Stimulated activated naive B cell treated with anti-CD40 and anti-IgM and Interleukin-4, amounts not matched to agents 10 μg/mL and 1 μg/mL and 100 μg/mL, for 72 hours (primary cell): ENCODE measurements at places on chromosomes 12 and 14.

DNA sequence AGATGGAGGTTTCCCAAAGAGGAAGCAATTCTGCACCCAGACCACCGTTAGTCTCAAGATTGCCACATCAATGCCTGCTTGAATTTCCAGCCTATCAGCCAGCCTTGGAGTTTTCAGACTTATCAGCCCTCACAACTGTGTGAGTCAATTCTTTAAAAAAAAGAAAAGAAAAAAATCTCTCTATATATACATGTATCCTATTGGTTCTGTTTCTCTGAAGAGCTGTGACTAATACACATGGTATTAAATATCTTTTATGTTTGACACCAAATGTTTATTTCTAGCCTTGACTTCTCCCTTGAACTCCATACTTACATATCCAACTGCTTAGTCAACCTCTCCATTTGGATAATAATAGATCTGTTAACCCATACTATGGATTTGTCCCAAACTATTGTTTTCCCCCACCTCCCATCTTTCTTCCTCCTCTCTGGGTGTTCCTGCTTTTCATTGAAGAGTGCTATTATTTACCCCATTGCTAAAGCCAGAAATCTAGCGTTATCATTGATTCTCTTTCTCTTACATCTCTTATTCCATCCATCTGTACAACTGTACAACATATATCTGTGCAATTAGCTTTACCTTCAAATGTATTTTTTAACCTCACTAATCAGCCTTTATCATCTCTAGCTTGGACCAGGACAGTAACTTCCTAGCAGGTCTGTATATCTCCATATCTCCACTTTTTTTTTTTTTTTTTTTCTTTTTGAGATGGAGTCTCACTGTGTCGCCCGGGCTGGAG, 22.7 kb upstream of the EID3 start:
- H3K36me3 ChIP-seq: no peaks in the 10 kb centered on the region
- H3K27me3 ChIP-seq: peaks cover 12% of the 10 kb centered on the region
- H3K4me1 ChIP-seq: peaks cover 12% of the 10 kb centered on the region
- H3K4me3 ChIP-seq: no peak overlapping the region
- H3K27ac ChIP-seq: no peak overlapping the region
- no peak for DNase-seq

- H3K4me3 ChIP-seq: no peak overlapping the region
- H3K36me3 ChIP-seq: no peaks in the 10 kb centered on the region
- DNase-seq: no peak
- no peaks in the 10 kb centered on the region for H3K27me3 ChIP-seq
- H3K27ac ChIP-seq: no peak overlapping the region
Measured at GRCh38 chr12:100956311-100956852, 161.8 kb downstream of the ANO4 start.

DNA sequence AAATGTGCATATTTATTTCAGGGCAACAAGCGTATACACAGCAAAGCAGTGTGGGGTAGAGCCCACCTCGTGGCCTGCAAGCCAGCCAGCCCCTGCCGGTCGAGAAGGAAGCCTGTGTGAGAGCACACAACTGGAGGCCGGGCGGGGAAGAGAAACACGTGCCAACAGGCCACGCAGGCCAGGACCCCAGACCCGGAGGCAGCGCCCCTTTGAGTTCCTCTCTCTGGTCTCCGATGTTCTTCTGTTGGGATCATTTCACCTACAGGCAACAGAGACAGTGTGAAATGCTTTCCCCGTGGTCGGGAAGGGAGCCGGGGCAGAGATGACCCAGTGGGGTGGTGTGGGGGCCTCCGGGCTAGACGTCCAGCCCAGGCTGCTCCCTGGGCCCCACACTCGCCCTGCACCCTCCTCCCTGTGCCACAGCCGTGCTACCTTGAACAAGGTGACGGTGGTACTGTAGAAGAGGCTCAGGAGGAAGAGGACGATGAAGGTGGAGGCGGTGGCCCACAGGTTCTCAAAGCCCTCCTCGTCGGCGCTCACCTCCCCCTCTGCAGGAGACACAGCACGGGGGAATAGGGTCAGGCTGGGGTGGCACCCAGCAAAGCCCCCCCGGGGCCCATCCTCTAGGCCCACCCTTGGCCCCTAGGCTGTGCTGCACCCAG, 325.5 kb downstream of the TMEM121 start:
- H3K27me3 ChIP-seq: peaks cover 7% of the 10 kb centered on the region
- peaks cover 92% of the 10 kb centered on the region for H3K4me1 ChIP-seq
- H3K36me3 ChIP-seq: peaks cover 73% of the 10 kb centered on the region
- H3K27ac ChIP-seq: peak overlapping the region; percentile 100

- H3K27ac ChIP-seq: peak overlapping the region; percentile 60
- H3K36me3 ChIP-seq: no peaks in the 10 kb centered on the region
- peak overlapping the region; percentile 42 for H3K4me3 ChIP-seq
- peak; percentile 31 for DNase-seq
- peaks cover 24% of the 10 kb centered on the region for H3K4me1 ChIP-seq
- no peaks in the 10 kb centered on the region for H3K27me3 ChIP-seq
Measured at GRCh38 chr12:68240975-68241374, 12.4 kb downstream of the IL22 start.

GRCh38 chr12:22374508-22374907, 40.0 kb upstream of the ST8SIA1 start:
- H3K4me3 ChIP-seq: no peak overlapping the region
- no peaks in the 10 kb centered on the region for H3K36me3 ChIP-seq
- no peak overlapping the region for H3K27ac ChIP-seq
- no peak for DNase-seq
- no peaks in the 10 kb centered on the region for H3K27me3 ChIP-seq

DNA sequence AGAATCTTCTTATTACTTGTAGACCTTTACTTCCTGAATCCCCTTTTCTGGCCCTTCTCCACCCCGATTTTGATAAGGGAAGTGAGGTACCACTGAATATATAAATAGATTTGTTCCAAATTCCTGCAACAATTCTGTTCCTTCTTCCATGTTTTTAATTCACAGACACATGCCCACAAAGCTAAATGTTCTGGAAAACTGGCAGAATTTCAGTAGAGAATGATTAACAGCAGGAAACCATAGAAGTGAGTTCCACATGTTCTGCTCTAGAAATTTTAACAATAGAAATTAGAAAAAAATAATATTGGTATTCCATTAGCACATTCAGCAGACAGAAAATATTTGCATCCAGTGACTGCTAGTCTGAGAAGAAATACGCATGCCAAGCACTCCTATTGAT, 139.6 kb downstream of the SLC2A13 start:
- no peaks in the 10 kb centered on the region for H3K4me1 ChIP-seq
- H3K4me3 ChIP-seq: no peak overlapping the region
- DNase-seq: no peak
- H3K27ac ChIP-seq: no peak overlapping the region
- no peaks in the 10 kb centered on the region for H3K27me3 ChIP-seq
- H3K36me3 ChIP-seq: peaks cover 5% of the 10 kb centered on the region

DNA sequence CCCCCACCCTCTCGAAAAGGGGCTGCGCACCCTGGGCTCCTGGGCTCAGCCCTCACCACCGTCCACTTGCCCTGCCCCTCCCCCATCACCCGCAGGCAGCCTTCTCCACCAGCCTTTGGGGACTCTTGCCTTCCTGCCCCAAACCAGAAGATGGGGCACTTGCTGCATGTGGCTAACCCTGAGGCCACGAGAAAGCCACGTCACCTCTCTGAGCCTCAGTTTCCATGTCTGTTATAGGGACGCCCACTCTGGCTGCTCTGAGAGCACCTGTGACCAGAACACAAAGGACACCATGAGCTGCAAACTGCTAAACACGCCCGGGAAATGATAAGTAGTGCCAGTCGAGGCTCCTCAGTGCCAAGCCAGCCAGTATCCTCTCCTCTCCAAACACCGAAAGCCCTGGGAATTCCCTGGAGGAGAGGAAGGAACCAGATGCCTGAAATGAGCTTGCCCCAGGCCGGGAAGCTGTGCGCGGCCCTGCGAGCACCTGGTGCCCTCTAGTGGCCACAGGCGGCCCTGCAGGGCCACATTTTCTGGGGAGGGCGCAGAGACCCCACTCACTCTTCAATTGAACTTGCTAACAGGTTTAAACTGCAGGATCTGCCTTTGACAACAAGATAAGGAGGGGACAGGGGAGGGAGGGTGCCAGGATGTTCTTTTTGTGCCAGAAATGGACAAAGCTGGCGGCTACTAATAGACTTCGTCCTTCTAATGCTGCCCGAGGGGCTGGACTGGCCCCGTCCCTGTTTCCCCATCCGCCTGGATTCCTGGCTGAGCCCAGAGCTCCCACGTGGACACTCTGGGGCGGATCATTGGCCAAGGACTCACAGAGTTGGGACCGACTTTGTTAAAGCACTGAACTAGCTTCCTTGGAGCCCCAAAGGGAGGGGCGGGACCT, 10.2 kb upstream of the SERPINA9 start:
- peaks cover 34% of the 10 kb centered on the region for H3K27me3 ChIP-seq
- no peak overlapping the region for H3K27ac ChIP-seq
- no peaks in the 10 kb centered on the region for H3K36me3 ChIP-seq
- peaks cover 5% of the 10 kb centered on the region for H3K4me1 ChIP-seq
- peak; percentile 23 for DNase-seq
- no peak overlapping the region for H3K4me3 ChIP-seq

DNA sequence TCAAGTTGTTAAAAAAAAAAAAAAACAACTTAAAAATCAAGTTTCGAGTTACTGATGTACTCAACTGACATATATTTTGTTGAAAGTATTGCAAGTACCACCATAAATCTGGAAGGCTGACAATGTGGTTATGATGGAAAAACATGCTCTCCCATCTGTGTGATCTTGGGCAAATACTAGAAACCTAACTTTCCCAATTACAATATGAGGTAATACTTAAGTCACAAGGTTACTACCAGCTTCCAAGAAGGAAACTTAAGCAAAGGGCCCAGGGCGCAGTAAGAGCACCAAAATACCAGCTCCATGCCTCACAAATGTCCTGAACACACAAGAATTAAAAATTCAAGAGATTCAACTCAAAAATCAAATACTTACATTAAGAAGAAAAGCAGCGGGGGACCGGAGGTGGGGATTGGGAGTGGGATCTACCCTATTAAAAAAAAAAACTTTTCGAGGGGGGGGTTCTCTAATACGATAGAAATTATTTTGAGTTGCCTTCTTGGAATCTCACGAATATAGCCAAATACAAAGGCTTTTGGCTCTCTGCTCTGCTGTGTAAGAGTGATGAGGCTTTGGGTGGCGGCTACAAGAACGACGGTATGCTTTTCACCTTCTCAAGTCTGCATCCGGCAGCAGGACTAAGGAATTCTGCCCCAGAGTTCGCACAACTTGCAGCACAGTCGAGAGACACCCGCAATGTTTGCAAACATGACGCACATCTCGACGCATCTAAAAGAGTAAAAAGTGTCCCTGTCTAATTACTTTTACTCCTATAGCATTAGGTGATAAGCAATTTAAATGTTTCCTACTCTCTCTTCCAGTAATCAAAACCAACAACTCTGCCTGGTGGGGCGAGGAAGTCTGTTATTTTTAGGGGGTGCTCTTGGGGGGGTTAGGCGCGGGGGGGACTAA, 1.1 kb downstream of the SAV1 start:
- H3K4me1 ChIP-seq: peaks cover 18% of the 10 kb centered on the region
- no peak overlapping the region for H3K4me3 ChIP-seq
- H3K27ac ChIP-seq: no peak overlapping the region
- DNase-seq: no peak
- peaks cover 15% of the 10 kb centered on the region for H3K36me3 ChIP-seq

GRCh38 chr12:85394065-85394464, 114.0 kb downstream of the ALX1 start:
- H3K4me3 ChIP-seq: no peak overlapping the region
- no peak for DNase-seq
- H3K27ac ChIP-seq: no peak overlapping the region
- H3K27me3 ChIP-seq: no peaks in the 10 kb centered on the region

GRCh38 chr14:100662879-100663760, 63.6 kb upstream of the DLK1 start:
- peak; percentile 37 for DNase-seq
- H3K4me3 ChIP-seq: no peak overlapping the region
- H3K36me3 ChIP-seq: no peaks in the 10 kb centered on the region
- H3K27me3 ChIP-seq: peaks cover 41% of the 10 kb centered on the region
- H3K27ac ChIP-seq: no peak overlapping the region
- H3K4me1 ChIP-seq: peaks cover 5% of the 10 kb centered on the region

DNA sequence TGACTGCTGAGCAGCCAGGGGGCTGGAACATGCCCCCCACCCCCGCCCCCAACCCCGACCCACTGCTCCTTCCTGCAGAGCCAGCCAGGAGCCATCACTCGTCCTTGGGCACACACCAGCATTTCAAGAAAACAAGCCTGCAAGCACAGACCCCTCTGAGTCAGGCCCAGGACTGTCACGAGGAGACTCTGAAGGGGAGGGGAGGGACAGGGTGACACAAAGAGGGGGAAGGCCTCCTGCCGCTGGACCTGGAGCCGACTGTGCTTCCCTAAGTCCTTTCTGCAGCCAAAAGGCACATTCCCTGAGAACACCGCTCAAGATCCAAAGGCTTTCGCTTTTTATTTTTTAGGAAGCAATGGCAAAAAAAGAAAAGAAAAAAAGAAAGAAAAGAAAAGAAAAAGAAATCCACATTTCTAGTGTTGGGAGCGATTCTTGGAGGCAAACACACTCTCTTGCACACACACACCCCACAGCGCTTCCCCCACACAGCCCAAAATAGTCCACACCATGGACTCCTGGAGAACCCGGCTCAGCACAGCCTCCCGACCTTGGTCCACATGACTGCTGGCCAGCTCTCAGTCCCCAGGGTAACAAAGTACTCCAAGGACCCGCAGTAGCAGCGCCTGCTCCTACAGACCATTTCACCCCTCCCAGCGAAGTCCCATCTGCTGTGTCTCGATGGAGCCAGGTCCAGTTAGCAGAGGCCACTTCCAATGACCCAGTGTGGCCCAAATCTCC, 101.7 kb downstream of the DPF3 start:
- H3K4me3 ChIP-seq: no peak overlapping the region
- no peaks in the 10 kb centered on the region for H3K27me3 ChIP-seq
- H3K4me1 ChIP-seq: peaks cover 61% of the 10 kb centered on the region
- no peaks in the 10 kb centered on the region for H3K36me3 ChIP-seq

- peaks cover 70% of the 10 kb centered on the region for H3K36me3 ChIP-seq
- H3K27me3 ChIP-seq: peaks cover 7% of the 10 kb centered on the region
- H3K27ac ChIP-seq: peak within 1 kb of the TSS; percentile 100
- peak within 1 kb of the TSS; percentile 96 for H3K4me3 ChIP-seq
- peaks cover 86% of the 10 kb centered on the region for H3K4me1 ChIP-seq
- DNase-seq: peak; percentile 94
Measured at GRCh38 chr14:68792979-68793733, at the start of gene ZFP36L1. ZFP36L1 (minus strand) TSS chr14:68793067; CDS start chr14:68792938, 129 bp downstream.

- DNase-seq: no peak
- H3K36me3 ChIP-seq: peaks cover 6% of the 10 kb centered on the region
- H3K27me3 ChIP-seq: peaks cover 32% of the 10 kb centered on the region
- peaks cover 9% of the 10 kb centered on the region for H3K4me1 ChIP-seq
Measured at GRCh38 chr14:29926228-29926627, 1.4 kb downstream of the PRKD1 start.

DNA sequence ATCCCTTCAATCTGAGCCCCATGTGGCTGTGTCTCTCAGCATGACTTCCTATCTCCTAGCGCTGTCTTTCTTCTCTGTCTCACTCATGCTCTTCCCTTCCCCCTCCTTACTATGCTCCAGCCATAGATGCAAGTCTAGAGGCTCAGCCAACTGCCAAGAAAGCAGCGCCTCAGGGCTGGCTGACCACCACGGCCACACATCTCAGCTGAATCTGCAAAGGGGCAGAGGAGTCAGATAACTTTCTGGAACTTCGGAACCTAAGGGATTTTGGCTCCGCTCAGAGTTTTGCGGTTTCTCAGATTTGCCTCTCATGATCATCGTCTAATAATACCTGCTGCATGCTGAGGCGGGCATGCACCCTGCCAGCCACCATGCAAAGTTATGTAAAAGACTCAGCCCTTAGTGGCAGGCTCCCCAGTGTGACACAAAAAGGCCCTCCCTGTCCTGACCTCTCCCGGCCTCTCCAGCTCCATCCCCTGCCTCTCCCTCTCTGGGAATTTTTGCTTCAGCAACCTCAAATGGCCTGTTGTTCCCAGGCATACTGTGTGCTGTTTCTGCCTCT, 5.0 kb upstream of the FGF6 start:
- peak overlapping the region; percentile 43 for H3K27ac ChIP-seq
- DNase-seq: no peak
- H3K36me3 ChIP-seq: peaks cover 8% of the 10 kb centered on the region
- peaks cover 36% of the 10 kb centered on the region for H3K4me1 ChIP-seq
